ENCODE measurements at places on chromosomes 7 and 10. TPM values are rescaled to one million over a fixed set of nuclear protein-coding genes. Genes with fewer than 3 reads are reported as not detected.

- DNase-seq: peak; percentile 76
Observed at GRCh38 chr10:126252884-126253610, 135.2 kb downstream of the ADAM12 start.

Gene CAV2
- 130 TPM for total RNA-seq

Gene NANOS1
- total RNA-seq: 0.71 TPM

DNA sequence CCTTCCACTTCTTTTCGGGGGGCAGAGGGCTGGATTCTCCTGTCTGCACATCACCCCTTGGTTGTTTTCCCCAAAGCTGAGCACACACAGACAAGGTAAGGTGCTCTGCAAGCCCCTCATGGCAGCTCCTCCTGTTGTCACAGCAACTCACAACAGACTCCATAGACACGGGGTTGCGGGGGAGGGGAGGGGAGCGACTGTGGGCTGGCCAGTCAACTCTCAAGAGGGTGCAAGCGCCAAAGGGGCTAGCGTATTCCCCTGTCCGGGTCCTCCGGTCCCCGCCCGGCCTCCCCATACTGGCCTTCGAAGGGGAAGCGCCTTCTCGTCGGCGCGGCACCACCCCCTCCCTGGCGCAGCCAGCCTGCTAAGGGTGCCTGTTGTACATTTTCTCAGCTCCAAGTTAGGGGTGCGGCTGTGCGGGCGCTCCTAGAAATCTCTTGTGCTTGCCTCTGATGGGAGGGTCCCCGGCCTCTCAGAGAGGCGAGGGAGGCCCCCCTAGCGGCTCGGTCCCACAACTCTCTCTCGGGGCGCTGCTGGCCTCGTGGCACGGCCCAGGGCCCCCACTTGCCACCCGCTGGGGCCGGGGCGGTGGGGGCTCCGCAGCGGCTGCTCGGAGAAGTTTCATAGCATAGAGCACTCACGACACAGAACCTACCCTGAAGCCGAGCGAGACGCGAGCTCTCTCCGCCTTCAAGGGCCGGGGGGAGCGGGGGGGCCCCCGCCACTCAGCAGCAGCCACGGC, 498 bp downstream of the RHOBTB1 start:
- DNase-seq: peak; percentile 74

Gene ING3
- 31.2 TPM for total RNA-seq

Gene NME8
- total RNA-seq: not detected

DNA sequence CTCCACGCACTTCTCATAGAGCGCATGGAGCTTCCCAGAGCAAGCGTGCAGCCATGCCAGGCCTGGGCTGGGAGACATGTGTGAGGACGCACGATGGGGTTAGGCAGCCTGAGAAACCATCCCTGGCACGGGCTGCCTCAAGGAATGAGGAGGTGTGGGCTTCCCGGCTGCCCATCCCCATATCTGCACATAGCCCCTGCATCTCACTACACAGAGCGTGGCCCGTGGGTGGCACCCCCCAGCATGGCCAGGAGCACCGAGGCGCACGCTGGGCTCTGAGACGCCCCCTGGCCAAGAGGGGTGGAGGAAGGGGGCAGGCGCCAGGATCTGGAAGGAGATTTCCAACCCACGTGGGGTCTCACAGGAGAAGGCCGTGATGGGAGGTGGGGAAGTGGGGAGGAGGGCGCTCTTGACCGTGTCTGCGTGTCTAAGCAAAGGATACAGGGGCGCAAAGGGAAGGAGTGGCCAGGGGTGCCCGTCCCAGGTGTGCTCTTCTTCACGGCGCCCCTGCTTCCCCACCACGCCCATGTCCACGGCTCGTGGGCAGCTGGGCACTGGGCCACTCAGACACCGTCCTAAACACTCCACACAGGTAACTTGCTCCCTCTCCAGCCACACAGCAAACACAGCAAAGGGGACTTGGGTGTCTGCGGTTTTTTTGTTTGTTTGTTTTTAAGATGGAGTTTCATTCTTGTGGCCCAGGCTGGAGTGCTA, 340.5 kb downstream of the PTPRN2 start:
- DNase-seq: peak; percentile 37

Gene PNLIPRP1
- total RNA-seq: not detected

DNA sequence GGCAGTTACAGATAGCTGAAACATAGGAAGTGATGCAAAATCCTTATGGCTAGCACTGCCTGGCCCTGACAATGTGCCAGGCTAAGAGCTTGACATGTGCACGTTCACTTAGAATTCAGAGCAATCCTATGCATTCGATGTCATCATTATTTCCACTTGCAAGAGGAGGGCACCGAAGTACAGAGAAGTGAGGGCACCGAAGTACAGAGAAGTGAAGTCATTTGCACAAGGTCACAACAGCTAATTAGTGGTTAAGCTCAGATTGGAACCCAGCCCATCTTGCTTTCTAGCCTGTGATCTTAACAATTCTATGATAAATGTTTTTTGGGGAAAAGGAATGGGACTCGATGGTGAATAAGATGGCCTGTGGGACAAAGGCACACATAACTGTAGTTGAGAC, 73.4 kb downstream of the ARHGAP22 start:
- DNase-seq: no peak

DNA sequence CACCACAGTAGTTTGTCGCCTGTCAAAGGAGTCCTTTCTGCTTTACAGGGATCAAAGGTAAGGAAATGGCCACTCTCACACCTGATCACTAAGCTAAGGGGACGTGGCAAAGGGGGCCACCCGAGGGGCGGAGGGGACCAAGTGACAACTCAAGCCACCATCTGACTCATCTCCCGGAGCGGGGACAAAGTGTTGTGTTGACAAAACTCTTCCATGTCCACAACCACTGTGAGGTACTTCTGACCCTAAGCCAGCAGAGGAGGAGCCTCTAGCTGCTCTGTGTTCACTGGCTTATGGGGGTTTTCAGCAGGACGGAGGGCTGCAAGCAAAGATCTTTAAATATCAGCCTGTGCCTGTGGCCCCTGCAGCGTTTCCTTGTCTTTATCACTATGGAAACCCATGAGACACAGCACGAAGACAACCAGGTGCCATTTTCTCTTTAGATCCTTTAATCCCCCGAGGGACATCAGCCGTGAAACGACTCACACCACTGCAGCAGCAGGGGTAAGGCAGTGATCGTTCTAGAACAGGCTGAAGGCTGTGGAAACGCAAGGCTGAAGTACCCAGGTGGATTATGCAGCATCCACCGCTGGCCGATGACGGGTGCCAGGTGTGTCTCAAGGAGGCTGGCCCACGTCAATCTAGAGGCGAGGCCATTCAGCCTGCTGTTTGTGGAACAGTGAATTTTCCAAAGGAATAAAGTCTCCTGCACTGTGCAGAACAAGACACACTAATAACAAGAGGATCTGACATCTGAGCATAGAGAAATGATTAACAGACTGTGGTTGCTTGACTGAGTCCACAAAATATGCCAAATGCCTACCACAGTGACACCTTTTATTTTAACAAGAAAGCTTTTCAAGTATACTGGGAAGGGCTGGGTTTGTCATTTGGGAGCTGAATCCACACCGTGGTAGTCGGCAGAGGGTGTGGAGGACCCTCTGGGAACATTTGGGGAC, 26.6 kb upstream of the DDC start:
- DNase-seq: no peak

Gene MKX
- total RNA-seq: not detected

GRCh38 chr10:90407851-90408250, 450.0 kb downstream of the HTR7 start:
- no peak for DNase-seq

Gene GIMAP5
- total RNA-seq: not detected

Gene CYP3A7
- not detected for total RNA-seq

Gene ERVW-1
- not detected for total RNA-seq

- DNase-seq: no peak
Observed at GRCh38 chr7:137475966-137476365, 132.4 kb upstream of the PTN start.

DNA sequence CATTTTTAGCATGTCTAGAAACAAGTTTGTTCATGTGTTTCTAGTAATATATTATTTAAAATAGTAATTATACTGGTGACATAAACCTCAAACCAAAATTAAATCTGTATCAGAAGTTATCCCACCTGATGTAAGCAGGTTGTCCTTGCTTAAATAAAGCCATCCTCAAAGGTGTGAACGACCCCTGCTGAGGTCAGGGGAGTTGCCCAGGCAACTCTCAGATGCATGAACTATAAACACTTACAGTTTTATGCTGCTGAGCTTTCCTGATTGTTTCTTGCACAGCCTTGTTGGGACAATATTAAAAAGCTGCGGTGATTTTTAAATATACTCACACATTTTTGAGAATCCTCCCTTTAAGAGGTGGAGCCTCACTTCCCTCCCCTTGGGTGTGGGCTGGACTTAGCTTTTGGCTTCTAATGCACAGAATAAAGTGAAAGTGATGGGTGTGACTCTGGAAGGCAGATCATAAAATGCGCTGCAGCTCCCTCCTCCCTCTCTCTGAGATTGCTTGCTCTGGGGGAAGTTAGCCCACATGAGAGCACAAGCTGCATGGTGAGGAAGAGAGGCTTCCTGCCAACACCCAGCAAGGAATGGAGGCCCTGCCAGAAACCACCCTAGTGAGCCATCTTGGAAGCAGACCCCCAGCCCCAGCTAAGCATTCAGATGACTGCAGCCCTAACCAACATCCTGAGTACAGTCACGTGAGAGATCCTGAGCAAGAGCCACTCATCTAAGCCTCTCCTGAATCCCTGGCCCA, 152.7 kb downstream of the SKIDA1 start:
- DNase-seq: peak; percentile 83

Gene NRP1
- 85.9 TPM for total RNA-seq

- no peak for DNase-seq
Observed at GRCh38 chr10:5105626-5106025, 11.4 kb downstream of the AKR1C3 start.

DNA sequence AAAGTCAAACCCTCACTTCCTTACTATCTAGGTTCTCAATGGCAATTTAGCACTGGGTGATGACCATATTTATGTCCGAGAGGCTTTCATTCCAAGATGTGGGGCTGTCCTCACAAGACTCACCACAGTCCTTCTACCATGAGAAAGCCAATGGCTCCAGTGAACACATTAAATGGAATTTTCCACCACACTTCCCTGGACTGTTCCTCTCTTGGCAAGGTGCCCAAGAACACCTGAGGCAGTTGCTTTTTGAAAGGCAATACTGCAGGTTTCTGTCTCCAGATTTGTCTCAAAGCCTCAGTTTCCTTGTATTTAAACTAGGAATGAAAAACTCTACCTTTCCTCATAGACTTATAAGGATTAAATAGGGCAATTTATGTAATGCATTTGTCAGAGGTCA, 24.2 kb downstream of the AFAP1L2 start:
- DNase-seq: no peak

Gene DNAH11
- total RNA-seq: 13.1 TPM

- DNase-seq: no peak
Observed at GRCh38 chr10:79394664-79395063, 47.4 kb downstream of the PPIF start.

DNA sequence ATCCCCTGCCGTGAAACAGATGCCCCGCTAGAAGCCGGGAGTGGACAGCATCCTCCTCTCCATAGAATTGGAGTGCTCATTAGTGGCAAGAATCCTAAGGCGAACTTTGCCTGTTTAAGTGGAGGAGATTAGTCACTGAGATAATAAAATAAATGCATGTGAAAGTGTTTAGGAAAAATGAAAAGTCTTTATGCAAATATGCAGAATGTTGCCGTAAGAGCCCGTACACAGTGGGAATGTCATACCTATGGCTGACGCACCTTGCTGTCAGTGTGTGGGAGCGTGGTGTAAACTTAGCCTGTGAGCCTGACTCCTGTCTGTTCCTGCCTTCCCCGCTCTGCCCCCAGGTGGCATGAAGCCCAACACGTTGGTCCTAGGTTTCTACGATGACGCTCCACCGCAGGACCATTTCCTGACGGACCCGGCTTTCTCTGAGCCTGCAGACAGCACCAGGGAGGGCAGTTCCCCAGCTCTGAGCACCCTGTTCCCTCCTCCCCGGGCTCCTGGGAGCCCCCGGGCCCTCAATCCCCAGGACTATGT, 1.7 kb upstream of the TRIP6 start:
- DNase-seq: no peak

GRCh38 chr7:51084121-51084520, 232.5 kb downstream of the COBL start:
- DNase-seq: no peak

Gene CABCOCO1
- not detected for total RNA-seq

- no peak for DNase-seq
Observed at GRCh38 chr7:105596866-105597265, 15.6 kb upstream of the EFCAB10 start.

Gene MPP7
- total RNA-seq: 1.6 TPM

GRCh38 chr10:124173298-124173900, 80.0 kb upstream of the CHST15 start:
- peak; percentile 32 for DNase-seq

Gene SLC26A3
- total RNA-seq: not detected

GRCh38 chr10:6309816-6310215, 107.1 kb downstream of the PFKFB3 start:
- DNase-seq: no peak

DNA sequence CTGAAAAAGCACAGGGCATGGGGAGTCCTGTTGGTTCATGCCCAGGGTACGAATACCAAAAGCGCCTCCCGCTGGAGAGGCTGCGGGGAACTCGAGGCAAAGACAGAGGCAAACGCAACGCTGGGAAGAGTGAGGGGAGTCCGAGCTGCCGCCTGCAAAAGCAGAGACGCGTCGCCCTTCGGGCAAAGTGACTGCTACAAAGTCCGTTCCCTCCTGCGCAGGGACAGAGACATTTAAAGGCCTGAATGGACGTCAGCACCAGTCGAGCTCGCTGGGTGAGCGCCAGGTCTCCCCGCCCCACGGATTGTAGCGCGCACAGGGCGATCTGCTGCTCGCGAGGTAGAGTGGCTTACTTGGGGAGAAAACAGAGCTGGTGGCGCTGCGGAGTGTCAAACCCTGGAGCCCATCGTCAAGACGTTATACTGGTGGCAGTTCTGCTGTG, 732.8 kb downstream of the ZWINT start:
- no peak for DNase-seq
